ENCODE measurements at places on chromosomes 2 and 18.
A peak's percentile ranks its signal among the peaks of the same experiment; 100 is the strongest.

- DNase-seq = peak; percentile 10
Observed at GRCh38 chr18:59837586-59837985, 62.2 kb upstream of the PMAIP1 start.

GRCh38 chr2:214311031-214311533 is 99.8 kb upstream of the VWC2L start:
- no peak for DNase-seq

- no peak for DNase-seq
Observed at GRCh38 chr2:134144651-134145050, 109.2 kb upstream of the MGAT5 start.

GRCh38 chr2:128180031-128180430 is 89.0 kb downstream of the UGGT1 start:
- no peak for DNase-seq

DNA sequence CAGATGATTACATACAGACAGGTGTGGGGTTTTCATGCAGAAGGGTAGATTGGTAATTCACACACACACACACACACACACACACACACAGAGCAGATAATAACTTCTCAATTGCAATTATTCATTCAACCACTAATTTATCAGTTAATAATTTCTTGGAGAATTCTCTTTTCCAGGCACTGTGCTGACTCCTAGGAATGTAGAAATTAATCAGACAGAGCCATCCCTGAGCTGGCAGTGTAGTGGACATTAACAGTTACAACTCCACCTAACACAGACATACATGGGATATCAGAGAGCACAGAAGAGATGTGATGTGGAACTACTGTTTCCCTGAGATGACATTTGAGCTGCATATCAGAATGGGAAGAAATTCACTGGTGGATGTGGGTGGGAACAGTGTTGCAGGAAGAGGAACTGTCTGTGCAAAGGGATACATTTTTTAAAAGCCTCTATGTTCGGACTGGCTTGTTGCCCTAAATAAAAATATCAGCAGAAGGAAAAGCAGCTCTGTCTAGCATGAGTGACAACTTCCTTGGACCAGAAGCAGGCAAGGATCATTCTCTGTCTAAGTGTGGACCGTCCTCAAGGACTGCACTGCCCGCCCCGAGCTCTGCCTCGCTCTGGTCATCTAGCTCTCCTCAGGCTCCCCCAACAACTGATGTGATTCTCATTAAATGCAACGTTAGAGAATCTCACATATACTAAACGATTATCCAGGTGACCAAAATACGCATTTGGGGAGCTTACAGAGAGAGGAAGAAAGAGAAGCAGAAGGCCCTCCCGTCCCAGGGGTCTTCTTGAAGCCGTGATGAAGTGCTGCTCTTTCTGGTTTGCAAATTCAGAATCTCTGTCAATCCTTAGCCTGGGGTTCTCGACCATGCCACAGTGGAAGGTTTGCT is 173.4 kb upstream of the TRIB2 start:
- no peak for DNase-seq

GRCh38 chr2:149816756-149817551 is 229.4 kb upstream of the MMADHC start:
- no peak for DNase-seq

GRCh38 chr2:71155846-71156245 is 25.4 kb downstream of the MPHOSPH10 start:
- no peak for DNase-seq

DNA sequence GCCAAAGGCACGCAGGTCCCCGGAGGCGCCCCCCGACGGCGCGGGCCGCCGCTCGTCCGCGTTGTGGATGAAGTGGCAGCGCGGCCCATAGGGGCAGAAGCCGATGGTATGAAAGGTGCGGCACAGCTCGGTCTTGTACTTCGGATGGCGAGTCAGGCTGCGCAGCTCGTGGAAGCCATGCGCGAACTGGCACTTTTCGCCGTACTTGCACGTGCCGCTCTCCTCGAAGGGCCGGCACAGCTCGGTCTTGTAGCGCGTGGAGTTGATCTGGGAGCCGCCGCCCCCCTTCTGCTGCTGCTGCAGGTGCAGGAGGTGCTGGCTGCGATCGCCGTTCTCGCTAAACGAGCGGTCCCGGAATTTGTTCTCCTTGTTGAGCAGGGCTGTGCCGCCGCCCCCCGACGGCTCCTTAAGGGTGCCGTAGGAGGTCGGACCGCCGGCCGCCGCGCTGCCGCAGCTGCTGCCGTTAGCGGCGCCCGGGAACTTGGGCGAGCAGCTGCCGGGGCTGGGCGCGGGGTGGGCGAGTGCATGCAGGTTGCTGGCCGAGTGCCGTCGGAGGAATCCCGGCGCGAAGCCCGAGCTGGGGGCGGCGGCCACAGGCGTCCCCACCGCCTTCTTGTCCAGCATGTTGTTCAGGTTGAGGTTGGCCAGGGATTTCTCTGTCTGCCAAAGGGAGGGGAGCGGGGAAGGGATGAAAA is 1.2 kb downstream of the ZFP36L2 start:
- peak; percentile 47 for DNase-seq

- DNase-seq = no peak
Observed at GRCh38 chr2:27369471-27370025, 590 bp downstream of the EIF2B4 start.

DNA sequence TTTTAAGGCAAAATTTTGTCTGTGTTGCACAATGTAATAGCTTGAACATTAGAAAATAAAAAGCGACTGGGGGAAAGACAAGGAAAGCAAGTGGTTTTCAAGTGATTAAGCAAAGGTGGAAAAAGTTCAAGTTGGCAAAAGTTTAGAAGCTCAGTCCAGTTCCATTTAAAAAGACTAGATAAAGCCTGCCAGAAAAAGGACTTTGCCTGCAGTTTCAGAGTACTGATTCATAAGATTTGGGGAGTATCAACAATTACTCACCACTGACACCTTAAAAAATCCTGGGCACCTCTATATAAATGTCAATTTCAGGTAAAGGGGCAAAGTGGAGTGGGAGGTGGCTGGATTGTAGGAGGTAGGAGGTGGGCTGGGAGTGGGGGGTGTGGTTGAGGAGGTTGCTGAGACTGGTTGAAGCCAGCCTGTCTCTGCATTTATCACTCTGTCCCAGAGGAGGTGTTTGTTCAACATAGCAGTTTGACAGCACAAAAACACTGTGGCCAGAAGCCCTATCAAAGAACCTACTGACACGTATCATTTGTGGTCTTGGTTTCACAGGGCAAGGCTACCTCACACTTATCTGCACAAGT is 14.6 kb downstream of the ZEB2 start:
- DNase-seq = no peak

DNA sequence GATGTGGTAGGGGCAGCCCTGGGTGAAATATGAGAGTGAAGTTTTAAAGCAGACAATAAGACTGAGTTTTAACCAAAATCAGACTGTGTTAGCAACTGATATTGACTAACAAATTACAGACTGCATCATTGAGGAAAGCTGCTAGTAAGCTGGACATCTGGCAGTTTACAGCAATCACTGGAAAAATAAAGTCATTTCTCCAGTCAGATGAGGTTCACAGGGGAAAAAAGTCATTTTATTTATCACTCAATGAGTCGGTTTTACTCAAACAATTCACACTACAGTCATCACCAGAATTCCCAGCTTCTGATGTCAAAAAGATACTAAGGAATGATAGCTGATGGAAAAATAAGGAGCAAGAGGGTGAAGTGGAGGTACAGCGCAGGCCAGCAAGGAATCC is 10.5 kb upstream of the TMEM177 start:
- no peak for DNase-seq
